ENCODE measurements at places on chromosomes 7 and 10.

DNA sequence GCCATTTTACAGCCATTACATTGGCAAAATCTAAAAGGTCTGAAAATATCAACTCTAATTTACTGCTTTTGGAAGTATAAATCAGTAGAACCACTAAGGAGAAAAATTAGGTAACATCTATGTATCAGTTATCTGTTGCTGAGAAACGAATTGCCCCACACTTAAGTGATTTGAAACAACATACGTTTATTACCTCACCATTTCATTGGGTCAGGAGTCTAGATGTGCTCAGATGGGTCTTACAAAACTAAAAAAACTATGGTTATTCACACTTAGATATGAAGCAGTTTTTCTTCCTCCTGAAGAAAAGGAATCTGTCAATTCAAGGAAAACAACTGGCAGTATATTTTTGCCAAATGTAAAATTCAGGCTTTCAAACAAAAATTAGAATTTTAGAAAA, 80.1 kb upstream of the APBB1IP start:
- no peak for DNase-seq

DNA sequence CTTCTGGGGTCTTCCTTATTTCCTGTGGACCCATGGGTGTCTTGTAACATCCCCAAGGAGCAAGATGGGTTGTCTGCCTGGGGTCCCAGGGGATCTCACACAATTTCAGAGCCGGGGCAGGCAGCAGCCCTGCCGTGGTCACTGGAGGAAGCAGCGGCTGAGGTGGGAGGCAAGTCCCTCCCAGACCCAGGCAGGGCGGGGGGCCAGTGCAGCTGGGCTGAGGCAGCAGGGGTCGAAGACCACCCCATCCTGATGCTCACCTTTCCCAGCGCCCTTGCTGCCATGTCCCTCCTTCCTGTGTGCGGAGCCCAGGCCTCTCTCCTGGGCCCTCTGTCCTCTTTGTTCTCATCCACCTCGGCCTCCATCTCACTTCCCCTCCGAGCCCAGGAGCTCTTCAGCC, 583.0 kb upstream of the COBL start:
- DNase-seq = no peak

DNA sequence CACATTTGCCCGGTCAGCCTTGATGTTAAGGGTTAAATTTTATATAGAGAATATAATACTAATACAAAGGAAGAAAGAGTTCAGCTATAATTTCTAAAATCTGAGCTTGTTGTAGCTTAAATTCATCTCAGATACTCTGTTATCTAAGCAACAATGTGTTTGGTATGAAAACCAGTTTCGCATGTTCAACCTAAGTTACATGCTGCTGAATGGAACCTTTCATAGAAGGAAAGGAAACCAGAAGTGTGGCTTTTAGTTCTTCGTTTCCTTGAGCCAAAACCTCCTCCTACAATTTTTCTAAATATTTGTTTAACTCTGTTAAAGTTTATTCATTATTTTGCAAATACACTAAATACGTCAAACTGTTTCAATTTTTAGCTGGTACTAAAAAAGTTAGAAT, 18.5 kb downstream of the AGR2 start:
- DNase-seq = no peak

- DNase-seq = no peak
Observed at GRCh38 chr10:101576211-101576863, 11.7 kb downstream of the POLL start.

- DNase-seq = no peak
Observed at GRCh38 chr10:48517482-48517881, 87.4 kb downstream of the ARHGAP22 start.

- DNase-seq = no peak
Observed at GRCh38 chr10:86904600-86904999, 52.8 kb downstream of the MMRN2 start.

- peak; percentile 35 for DNase-seq
Observed at GRCh38 chr7:103343758-103344452, 662 bp downstream of the DNAJC2 start.

DNA sequence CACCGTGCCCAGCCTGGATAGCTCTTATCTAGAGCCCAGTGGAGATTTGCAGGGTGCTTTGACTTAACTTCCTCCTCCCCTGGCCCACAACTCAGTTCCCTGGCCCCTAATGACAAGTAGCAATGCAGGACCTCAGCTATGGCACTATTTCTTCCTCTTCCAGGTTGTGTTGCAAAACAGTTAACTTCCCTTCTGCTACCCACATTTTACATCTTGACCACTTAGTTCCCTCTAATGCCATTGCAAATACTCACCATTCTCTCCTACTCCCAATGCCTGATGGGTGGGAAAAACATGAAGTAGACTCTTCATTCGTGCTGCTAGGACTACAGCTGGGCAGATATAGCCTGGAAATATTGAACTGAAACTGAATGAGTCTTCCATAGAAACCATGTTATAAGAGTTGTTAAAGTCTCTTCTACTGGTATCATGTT, 39.1 kb upstream of the FGL2 start:
- DNase-seq = peak; percentile 50

DNA sequence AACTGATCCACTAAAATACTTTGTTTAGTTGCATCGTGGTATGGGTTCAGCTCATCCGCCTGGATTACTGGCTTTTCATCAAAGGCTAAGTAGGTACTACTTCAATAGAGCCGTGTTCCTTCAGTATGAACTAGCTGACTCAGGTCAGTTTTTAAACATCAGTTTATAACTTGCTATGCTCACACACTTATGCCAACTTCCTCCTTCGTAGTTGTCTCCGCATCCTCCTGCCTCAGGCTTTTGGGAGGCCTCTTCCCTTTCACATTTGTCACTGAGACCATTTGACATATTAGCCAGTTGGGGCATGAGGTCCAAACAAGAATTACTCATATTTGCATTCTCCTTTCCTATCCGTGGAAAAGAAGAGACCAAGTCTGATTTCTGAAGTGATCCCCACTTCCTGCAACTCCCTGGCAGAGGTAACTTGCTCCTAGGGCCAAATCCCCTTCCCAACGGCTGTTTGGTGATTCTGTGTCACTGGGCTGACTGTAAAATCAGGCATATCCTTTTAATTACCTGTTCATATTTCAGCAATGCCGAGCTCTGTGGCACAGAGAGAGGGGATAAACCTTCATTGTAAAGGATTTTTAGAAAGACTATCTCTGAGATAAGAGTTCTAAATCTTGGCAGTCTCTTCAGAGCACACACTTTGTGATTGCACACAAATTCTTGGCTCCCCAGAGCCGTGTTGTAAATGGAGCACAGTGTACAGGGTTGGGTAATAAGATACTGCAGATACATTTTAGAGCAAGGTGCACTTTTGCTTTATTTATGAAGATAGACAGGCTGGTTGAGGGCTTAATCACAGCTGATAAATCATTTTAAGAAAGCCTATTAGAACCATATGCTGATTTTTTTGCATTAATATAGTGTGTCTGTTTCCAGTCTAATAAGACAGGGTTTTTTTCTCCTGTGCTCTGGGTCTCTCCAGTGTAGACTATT, 108.0 kb downstream of the CREB5 start:
- no peak for DNase-seq

- DNase-seq = no peak
Observed at GRCh38 chr10:3820255-3820654, 35.2 kb upstream of the KLF6 start.

GRCh38 chr10:86979977-86980448, 11.7 kb downstream of the ADIRF start:
- no peak for DNase-seq
